Transverse colon (tissue), 4 donors: ENCODE measurements at places on chromosomes 4 and X. TPM values are rescaled to one million over a fixed set of nuclear protein-coding genes. Genes with fewer than 3 reads are reported as not detected.
A peak's percentile ranks its signal among the peaks of the same experiment; 100 is the strongest.

VSIG4 gene
- total RNA-seq, result 66.9 TPM

NSUN7 gene
- total RNA-seq, result 23.7 TPM

MAGEA2 gene
- not detected for total RNA-seq

NDST3 gene
- total RNA-seq, result 1.5 TPM

NSG1 gene
- total RNA-seq, result 2.2 TPM

MAGEE1 gene
- total RNA-seq, result 1.5 TPM

DNA sequence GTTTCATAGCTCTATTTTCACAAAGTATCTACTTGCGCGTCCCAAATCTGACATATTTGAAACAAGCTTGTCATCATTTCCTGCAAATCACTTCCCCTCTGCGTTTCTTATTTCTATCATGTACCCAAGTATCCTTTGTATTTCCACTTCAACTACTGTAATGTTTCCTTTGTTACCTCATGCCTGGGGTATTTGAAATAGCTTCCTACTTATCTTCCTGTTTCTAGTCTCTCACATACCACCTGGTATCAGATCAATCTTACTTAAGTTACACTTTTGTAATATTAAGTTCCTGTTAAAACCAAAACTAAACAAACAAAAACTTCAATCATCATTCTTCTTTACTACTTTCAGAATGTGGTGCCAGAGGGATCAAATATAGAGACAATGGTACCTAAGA lies 93.6 kb upstream of the SMAD1 start:
- no peak for DNase-seq

- DNase-seq, result no peak
Measured at GRCh38 chr4:68718447-68719074, 48.1 kb upstream of the UGT2B15 start.

GRCh38 chr4:76952071-76952470 lies 2.5 kb downstream of the SEPTIN11 start:
- DNase-seq, result no peak

- no peak for DNase-seq
Measured at GRCh38 chr4:114807759-114808404, 209.3 kb downstream of the UGT8 start.

- no peak for DNase-seq
Measured at GRCh38 chrX:16307950-16308349, 140.7 kb downstream of the MAGEB17 start.

GRCh38 chr4:10022346-10023049 lies 1.2 kb upstream of the SLC2A9 start:
- DNase-seq, result no peak

GRCh38 chrX:40145923-40146261 lies 48.1 kb upstream of the BCOR start:
- no peak for DNase-seq

GRCh38 chrX:133583825-133584224 lies 168.5 kb upstream of the GPC4 start:
- no peak for DNase-seq

- DNase-seq, result peak; percentile 88
Measured at GRCh38 chrX:153470411-153471363, at the start of gene HAUS7. HAUS7 (minus strand) TSS chrX:153470576; CDS start chrX:153470557, 19 bp downstream.

GRCh38 chrX:13894888-13895565 lies 78.1 kb upstream of the GPM6B start:
- no peak for DNase-seq

- no peak for DNase-seq
Measured at GRCh38 chr4:157667836-157668235, 447.3 kb downstream of the GRIA2 start.

DNA sequence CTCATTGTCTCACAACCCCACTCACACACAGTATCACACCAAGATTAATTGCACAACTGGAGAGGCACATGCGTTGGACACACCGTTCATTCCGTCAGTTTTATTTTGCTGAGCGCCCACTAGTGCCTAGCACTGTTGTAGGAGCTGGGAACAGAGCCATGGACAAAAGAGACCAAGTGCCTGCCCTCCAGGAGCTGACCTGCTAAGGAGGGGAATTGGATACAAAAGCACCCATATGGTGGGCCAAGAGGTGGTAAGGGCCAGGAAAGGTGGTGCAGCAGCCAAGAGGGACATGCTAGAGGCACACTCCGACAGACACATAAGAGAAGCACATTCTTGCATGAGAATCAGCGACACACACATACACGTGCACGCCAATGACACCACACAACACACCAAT lies 705 bp upstream of the CRMP1 start:
- no peak for DNase-seq

GRCh38 chr4:173651651-173652282 lies 121.7 kb upstream of the HAND2 start:
- no peak for DNase-seq

DNA sequence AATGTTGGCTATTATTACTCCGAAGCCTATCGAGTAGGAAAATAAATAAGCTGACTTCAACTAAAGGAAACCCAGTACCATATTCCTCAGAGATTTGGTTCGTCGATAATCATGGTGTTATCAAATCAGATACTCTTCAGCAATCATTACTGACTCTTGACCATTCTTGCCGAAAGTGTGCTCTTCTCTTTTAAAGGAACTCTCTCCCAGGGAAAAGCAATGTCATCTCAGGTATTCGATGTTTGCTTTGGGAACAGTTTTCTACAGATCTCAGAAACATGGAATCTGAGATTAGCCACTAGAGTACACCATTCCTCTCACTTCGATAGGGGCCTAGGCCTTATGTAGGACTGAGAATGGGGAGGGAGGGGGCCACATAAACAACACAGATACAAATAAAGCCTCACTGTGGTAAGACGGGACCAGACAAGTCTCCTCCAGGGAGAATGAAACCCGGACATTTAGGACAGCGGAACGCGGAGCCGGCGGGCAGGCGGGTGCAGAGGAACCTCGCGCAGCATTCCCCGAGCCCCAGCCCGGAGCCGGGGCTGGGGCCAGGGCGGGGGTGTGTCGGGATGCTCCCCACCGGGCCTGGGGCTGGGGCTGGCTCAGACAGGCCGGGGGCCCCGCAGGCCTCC lies 581 bp downstream of the DNAJB14 start:
- no peak for DNase-seq

DNA sequence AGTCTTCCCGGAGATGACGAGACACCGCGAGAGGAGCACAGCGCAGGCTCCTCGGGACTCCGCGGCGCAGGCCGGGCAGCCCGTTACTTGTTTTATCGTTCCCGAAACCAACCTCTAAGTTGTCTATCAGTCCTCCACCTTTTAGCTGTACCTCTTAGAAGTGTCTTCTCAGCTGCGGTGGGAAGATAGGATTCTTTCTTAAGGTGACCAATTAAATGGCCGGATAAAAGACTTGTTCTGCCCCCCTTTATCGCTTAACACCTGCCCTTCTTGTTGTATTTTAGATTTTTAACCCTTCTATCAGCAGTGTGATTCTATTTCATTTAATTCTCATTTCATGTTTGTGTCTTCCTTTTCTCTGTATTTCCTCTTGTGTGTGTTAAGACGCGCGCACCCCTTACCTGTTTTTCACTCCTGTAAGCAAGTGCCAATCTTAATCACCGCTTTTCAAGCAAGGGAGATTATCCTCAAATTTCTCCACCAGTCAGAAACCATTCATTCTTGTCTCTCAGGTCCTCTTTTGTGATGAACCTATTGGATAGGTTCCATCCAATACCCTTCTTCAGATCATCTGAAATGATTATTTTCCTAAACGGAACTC lies at the start of gene SLC9B2:
Gene SLC9B2, minus strand, starts transcription at position 15 of the 601 bp plus-strand sequence. CDS start 9,211 bp downstream, outside the sequence.
- DNase-seq, result no peak

- no peak for DNase-seq
Measured at GRCh38 chr4:7302781-7303404, 110.6 kb downstream of the SORCS2 start.

DNA sequence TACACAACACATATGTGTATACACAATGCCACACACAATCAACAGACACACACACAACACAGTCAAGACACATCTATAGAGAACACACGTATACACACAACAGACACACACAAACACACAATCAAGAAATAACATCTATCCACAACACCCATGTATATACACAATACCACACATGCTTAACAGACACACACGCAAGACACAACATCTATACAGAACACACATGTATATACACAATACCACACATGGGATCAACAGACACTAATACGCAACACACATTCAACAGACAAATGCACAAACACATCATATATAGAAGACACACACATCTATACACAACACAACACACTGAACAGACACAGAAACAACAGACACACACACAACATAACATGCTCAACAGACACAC lies 234.8 kb downstream of the SHOX start:
- no peak for DNase-seq

DNA sequence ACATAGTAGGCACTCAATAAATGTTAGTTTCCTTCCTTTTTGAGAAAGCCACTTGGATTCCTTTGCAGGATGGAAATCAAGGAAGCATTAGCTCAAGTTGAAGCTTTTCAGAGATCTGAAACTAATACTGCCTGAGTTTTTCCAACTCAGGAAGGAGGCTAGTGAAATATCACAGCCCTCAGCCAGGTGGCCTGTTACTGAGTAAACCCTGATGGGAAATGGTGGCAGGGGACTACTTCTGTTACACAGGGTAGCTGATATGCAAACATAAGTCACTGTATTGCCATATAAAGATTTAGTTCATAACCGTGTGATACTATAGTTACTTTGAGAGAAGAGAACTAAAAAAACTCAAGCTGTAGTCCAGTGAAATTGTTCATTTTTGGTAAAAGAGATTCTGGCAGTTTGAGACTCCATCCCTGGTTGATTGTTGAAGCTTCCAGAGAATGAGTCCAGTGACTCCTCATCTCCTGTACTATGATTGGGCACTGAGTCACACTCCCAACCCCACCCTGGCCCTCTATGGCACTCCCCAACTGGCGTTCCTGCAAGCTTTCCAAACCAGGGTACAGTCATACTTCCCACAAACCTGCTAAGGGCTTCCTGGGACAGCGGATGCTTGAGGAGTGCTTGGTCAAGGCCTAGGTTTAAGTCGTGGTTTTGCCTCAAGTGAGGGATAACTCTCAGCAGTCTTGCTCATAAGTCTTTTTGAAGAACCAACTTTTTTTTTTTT lies 81.8 kb downstream of the MID1IP1 start:
- DNase-seq, result no peak
